Fibroblast of skin of abdomen (primary cell): ENCODE measurements at places on chromosomes 16 and 17.
A peak's percentile ranks its signal among the peaks of the same experiment; 100 is the strongest.

- DNase-seq, result peak; percentile 79
These were observed 19.8 kb downstream of the HOXB1 start for GRCh38 chr17:48510761-48511604.

DNA sequence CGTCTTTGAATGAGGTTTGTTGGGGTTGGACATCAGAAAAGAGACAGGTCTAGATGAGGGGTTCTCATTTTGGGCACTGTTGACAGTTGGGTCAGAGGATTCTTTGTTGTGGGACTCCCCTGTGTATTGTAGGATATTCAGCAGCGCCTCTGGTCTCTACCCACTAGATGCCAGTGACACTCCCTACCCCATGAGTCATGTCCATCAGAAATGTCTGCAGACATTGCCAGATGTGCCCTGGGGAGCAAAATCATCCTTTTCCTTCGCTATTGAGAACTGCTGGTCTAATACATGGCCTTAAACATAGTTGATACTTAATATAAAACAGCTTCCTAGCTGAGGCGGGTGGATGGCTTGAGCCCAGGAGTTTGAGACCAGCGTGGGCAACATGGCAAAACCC is 3.1 kb downstream of the ABAT start:
- DNase-seq, result peak; percentile 27

DNA sequence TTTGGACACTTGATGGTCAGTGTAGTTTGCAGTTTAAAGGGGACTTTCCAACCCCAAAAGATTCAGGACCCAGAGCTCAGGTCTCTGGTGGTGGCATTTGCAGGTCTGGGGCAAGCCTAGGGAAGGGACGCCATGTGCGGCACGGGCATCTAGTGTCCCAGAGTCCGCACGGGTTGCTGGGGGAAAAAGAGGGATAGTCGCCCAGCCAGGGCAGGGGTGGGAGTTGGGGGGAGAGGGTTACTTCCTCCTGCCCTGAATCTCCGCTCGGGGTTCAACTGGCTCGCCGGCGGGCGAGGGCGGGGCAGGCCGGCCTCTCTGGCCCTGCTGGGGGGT is 239 bp upstream of the CA7 start:
- no peak for DNase-seq

DNA sequence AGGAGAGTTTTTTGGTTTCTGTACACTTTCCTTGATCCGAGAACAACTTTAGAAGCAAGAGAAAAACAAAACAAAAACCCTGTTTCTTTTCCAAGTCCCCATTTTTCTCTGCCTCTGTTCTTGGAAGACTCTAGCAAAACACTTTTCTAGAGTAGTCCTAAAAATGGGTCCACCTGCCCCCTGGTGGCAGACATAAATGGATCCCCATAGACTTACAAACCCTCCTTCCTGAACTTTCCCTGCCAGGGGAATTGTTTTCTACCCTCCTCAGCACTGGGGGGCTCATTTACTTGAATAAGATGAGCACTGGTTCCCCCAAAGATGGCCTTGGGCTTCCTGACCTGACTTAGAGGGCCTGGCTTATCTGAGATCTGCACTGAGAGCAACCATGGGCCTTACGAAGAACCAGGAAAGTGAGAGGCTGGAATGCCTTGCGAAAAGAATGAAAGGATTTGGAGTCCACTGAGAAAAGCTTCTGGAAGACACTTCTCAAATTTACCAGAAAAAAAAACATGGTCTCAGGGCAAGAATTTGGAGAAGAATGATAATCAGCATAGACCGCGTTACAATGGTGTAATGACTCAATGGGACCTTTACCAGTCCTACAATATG is 48.0 kb upstream of the CDYL2 start:
- DNase-seq, result peak; percentile 9

- DNase-seq, result no peak
These were observed 7.2 kb upstream of the LIMD2 start for GRCh38 chr17:63707151-63707550.

DNA sequence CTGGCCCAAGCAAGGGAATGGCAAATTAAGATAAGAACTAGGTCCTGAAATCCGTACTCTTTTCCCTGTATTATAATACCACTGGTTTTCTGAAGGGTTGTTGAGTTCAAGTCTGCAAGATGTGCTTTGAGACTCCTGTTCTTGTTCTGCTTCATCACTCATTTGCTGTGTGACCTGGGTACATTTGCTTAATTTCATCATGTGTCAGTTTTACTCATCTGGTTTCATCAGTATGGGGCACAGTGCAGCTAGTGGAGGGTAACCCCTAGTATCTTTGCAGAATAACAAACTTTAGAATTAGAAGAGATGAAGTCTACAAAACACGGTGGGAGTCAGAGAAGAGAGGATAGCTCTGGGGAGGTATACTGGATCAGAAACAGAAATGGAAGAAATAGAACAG is 21.9 kb upstream of the EFCAB13 start:
- no peak for DNase-seq

DNA sequence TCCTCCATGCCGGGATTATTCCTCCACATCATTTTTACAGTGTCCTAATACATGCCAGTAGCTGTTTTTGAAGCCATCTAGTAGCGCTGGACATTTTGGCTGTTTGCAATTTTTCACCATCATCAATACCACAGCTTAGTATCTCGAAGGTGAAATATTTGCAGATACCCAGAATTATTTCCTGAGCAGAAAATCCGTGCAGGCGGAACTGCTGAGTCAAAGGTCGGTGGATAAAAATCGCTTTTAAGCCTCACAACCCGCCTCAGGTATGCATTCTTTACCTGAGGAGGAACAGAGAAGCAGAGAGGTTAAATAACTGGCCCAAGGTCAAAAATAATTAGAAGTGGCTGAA is 584 bp upstream of the TNRC6A start:
- DNase-seq, result no peak

GRCh38 chr16:1749152-1750117 is 21.9 kb downstream of the NME3 start:
- no peak for DNase-seq

- DNase-seq, result no peak
These were observed 250.7 kb downstream of the NTN1 start for GRCh38 chr17:9271989-9272388.

GRCh38 chr17:1190751-1191331 is 11.1 kb upstream of the ABR start:
- DNase-seq, result peak; percentile 79

GRCh38 chr17:41785091-41785858 is 1.2 kb downstream of the JUP start:
- no peak for DNase-seq

GRCh38 chr16:5415123-5415522 is 317.5 kb upstream of the EEF2KMT start:
- DNase-seq, result no peak

GRCh38 chr17:3889325-3890012 is 3.4 kb downstream of the CAMKK1 start:
- no peak for DNase-seq

- DNase-seq, result peak; percentile 12
These were observed 472 bp upstream of the NME2 start for GRCh38 chr17:51165680-51166197.

- DNase-seq, result no peak
These were observed 22.2 kb upstream of the RHOT1 start for GRCh38 chr17:32120141-32120540.

DNA sequence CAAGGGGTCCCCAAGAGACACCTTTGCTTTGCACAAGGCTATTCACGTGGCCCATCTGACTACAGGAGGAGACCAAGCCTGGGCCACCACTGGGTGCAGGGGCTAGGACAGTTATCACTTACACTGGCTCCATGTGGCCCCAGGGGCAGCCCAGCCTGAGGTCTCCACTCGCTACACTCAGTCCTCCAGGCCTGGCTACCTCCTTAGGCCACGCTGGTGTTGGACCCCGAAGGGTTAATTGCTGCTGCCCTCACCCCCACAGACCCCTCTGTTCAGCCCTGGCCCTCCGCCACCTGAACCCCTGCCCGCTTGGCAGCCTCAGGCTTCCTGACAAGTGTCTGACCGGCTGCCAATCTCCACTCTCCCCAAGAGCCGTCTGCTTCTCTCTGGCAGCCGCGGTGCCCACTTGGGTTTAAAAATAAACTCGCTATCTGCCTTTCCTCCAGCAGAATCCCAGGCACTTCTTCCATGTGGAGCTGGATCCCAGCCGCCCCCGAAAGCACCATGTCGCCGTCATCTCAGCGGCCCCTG is 27.8 kb downstream of the ADAM11 start:
- no peak for DNase-seq

DNA sequence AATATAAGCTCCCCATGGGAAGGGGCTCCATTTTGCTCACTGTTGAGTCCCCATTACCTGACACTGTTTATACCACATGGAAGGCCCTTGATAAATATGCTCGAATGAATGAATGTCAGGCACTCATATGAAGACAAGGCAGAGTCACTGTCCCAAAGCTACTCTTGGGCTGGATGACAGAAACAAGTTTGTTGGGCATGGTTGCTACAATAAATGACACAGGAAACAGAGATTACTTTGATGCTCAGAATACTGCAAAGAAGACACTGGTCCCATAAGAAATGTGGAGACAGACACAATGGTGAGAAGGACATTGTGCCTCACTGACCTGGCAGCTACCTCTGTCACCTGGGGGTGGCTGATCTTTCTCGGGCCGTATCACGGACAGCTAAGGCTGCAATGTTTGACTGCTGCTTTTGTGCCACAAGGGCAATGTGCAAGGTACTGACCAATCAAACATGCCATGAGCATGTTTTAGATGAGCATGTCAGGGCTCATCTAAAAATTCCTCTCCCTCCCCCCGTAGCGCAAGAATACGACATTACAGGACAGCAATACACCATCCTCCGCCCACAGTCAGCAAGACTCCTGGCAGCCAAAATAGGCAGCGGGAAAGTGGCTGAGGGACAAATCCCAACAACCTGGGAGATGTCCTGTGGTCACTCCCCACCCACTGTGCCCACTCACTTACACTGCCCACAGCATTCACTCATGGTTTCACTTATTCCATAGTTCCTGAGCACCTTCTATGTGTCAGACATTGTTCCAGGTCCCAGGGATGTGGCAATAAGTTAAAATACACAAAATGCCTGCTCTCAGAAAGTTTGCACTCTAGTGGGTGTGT is 5.0 kb downstream of the PIK3R6 start:
- DNase-seq, result no peak

GRCh38 chr16:89183463-89183862 is 11.9 kb downstream of the CDH15 start:
- no peak for DNase-seq

DNA sequence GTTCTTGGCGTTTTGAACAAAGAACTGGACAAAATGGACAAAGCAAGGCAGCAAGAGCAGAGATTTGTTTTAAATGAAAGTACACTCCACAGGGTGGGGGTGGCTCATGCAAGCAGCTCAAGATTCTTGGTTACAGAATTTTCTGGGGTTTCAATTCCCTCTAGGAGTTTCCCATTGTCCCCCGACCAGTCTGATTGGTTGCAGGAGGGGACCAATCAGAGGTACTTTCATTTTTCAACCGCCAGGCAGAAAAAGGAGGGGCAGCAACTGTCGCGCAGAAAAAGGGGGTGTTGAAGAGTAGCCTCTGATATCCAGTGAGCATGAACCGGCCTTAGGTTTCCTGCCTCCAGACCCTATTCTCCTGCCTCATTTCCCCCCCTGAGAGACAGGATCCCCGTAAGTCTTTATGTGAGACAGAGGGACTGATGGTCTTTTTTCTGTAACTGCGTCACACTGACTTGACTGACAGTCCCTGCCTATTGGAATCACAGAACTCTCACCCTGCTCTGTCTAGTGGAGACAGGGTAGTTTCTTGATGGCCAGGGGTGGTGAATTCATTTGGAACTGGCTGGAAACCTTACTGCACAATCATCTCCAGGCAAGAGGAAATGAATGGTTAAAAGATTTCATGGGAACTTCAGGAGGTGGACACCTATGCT is 59.4 kb upstream of the ALOX12 start:
- no peak for DNase-seq

DNA sequence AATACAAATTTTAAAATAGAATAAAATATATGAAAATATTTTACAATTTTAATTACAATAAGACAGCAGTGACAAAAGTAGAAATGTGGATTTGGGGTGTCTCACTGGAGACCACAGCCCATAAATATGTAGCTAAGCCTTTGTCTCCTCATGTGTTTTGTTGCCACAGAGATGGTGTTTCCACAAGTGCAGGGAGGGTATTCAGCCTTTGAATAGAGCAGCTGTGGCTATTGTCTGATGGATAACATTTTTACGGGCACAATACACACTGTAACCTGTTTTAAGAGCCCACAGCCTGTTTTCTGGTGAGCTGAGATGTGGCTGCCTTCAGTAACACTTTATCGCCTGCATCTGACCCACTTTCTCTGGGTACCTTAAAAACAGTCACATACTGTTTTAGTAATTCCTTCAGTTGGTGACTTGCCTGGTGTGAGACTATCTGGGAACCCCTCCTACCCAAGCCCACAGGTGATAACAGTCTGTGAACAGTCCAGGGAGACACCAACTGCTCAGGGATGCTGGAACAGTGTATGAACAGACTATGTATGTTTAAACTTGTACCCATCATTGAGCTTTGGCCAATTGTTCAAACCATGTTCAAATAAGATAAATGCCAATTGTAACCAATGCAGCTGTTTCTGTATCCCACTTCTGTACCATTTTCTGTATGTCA is 7.8 kb upstream of the AHSP start:
- DNase-seq, result no peak

DNA sequence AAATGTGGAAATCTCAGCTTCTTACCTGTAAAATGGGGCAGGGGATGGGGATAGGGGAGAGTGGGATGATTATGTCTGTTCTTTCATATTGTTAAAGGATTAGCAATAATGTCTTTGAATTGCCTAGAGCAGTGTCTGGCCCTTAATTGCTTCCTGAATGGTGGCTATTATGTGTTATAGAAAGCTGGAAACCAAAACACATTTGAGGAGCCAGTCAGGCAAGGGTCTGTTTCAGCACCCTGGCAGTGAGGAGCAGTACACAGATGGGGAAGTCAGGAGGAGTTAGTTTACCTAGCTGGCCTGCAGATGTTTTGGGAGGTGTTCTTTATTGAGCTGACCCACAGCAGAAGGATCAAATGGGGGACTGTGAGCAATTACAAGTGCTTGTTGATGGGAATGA is 63.0 kb downstream of the NUP93 start:
- no peak for DNase-seq

DNA sequence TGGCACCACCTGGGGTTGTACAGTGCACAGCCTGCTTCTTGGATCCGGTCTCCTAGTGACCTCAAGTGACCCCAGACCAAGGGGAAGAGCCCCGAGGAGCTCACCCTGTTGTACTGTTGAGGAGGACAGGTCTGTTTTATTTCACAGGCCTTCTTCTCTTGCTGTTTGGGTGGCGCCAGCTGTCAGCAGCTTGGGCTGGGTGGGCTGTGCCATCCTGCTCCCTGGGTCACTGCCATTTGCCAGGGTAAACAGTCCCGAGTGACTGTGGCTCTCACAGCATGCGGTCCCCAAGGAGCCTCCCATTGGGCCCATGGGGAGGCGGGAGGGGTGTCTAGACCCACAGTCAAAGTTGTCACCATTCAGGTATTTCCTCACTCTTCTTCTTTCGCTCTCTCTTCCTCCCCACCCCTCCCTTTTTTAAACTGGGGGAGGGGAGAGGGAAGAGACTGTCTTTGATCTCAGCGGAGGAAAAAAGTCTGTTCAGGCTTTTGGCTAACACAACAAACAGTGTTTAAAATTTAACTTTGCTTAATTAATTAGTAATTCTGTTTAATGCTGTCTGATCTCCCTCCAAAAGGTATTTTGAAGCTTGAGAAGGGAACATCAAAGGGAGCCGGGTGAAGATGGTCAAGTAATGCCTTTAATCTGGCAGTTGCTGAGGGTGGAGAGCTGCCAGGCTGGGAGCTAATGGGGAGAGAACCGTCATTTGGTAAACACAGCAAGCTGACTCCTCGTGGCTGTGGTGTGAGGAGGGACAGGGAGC is 64.0 kb downstream of the SNX20 start:
- peak; percentile 21 for DNase-seq

- peak; percentile 85 for DNase-seq
These were observed 1.7 kb downstream of the USP32 start for GRCh38 chr17:60390186-60390585.

- DNase-seq, result no peak
These were observed 2.1 kb downstream of the ARMC7 start for GRCh38 chr17:75111777-75112335.
